CD4-positive, alpha-beta T cell (primary cell): ENCODE measurements at places on chromosomes 3 and 15. TPM values are rescaled to one million over a fixed set of nuclear protein-coding genes. Genes with fewer than 3 reads are reported as not detected.
A peak's percentile ranks its signal among the peaks of the same experiment; 100 is the strongest.

DNA sequence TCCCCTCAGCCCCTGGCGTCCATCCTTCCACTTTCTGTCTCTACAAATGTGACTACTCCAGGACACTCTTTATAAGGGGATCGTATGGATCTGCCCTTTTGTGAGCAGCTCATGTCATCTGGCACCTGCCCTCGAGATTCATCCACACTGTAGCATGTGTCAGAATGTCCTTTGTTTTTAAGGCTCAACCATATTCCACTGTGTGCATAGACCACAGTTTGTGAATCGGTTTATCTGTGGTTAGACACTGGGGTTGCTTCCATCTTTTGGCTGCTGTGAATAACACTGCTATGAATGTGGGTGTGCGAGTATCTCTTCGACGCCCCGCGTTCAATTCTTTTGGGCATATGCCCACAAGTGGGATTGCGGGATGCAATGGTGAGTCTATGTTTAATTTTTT, 167.9 kb downstream of the NUP210 start:
- H3K36me3 ChIP-seq, result no peaks in the 10 kb centered on the region
- H3K27me3 ChIP-seq, result peaks cover 3% of the 10 kb centered on the region
- no peak overlapping the region for H3K27ac ChIP-seq
- no peak overlapping the region for H3K4me3 ChIP-seq
- H3K4me1 ChIP-seq, result no peaks in the 10 kb centered on the region

- no peaks in the 10 kb centered on the region for H3K27me3 ChIP-seq
- DNase-seq, result no peak
- no peaks in the 10 kb centered on the region for H3K4me1 ChIP-seq
- H3K27ac ChIP-seq, result no peak overlapping the region
- H3K36me3 ChIP-seq, result no peaks in the 10 kb centered on the region
Observed at GRCh38 chr15:94526071-94526689, 294.8 kb downstream of the MCTP2 start.

The SAXO2 gene
- total RNA-seq, result 11.1 TPM

- no peak for DNase-seq
- H3K4me3 ChIP-seq, result no peak overlapping the region
- no peaks in the 10 kb centered on the region for H3K36me3 ChIP-seq
- H3K27me3 ChIP-seq, result no peaks in the 10 kb centered on the region
Observed at GRCh38 chr15:25178835-25179672, 224.3 kb downstream of the SNRPN start.

The LRCH3 gene
- 31.5 TPM for total RNA-seq

- H3K4me1 ChIP-seq, result no peaks in the 10 kb centered on the region
- DNase-seq, result peak; percentile 16
- H3K4me3 ChIP-seq, result no peak overlapping the region
- no peaks in the 10 kb centered on the region for H3K36me3 ChIP-seq
- H3K27me3 ChIP-seq, result no peaks in the 10 kb centered on the region
Observed at GRCh38 chr3:167406876-167407492, 26.9 kb upstream of the ZBBX start.

The CTXN2 gene
- total RNA-seq, result not detected

- no peaks in the 10 kb centered on the region for H3K36me3 ChIP-seq
- H3K4me1 ChIP-seq, result no peaks in the 10 kb centered on the region
- H3K27me3 ChIP-seq, result no peaks in the 10 kb centered on the region
- DNase-seq, result no peak
- no peak overlapping the region for H3K27ac ChIP-seq
Observed at GRCh38 chr3:5293207-5293606, 105.7 kb downstream of the EDEM1 start.

DNA sequence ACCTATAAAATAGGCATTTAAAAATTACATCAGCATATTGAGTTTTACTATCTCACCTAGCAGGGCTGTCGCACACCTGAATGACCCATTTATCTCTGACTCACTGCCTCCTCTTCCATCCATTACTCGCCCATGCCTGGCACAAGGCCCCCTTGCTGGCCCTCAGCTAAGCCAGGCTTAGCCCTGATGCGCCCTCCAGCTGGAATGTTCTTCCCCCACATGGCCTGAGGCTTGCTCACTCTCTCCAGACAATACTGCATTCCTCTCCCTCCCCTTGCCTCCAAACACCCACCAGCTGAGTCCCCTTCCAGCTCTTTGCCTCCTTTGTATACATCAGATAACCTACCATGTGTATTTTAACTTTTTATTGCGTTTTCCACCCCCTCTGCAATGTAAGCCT, 7.2 kb downstream of the SH3BP5 start:
- no peak for DNase-seq
- no peaks in the 10 kb centered on the region for H3K27me3 ChIP-seq
- peaks cover 59% of the 10 kb centered on the region for H3K36me3 ChIP-seq
- peaks cover 87% of the 10 kb centered on the region for H3K4me1 ChIP-seq
- no peak overlapping the region for H3K4me3 ChIP-seq
- H3K27ac ChIP-seq, result no peak overlapping the region

- H3K27me3 ChIP-seq, result peaks cover 5% of the 10 kb centered on the region
- H3K4me1 ChIP-seq, result peaks cover 58% of the 10 kb centered on the region
- H3K4me3 ChIP-seq, result no peak overlapping the region
- H3K27ac ChIP-seq, result no peak overlapping the region
- DNase-seq, result no peak
Observed at GRCh38 chr3:129602730-129603560, 3.5 kb downstream of the PLXND1 start.

- no peaks in the 10 kb centered on the region for H3K27me3 ChIP-seq
- H3K4me1 ChIP-seq, result no peaks in the 10 kb centered on the region
- DNase-seq, result no peak
- no peak overlapping the region for H3K27ac ChIP-seq
- H3K4me3 ChIP-seq, result no peak overlapping the region
- no peaks in the 10 kb centered on the region for H3K36me3 ChIP-seq
Observed at GRCh38 chr15:77514641-77515402, 94.1 kb downstream of the HMG20A start.

GRCh38 chr15:88791637-88792036, 11.6 kb upstream of the ACAN start:
- peaks cover 42% of the 10 kb centered on the region for H3K27me3 ChIP-seq
- no peak overlapping the region for H3K27ac ChIP-seq
- no peaks in the 10 kb centered on the region for H3K36me3 ChIP-seq
- no peaks in the 10 kb centered on the region for H3K4me1 ChIP-seq
- H3K4me3 ChIP-seq, result no peak overlapping the region
- no peak for DNase-seq

- no peak overlapping the region for H3K4me3 ChIP-seq
- peaks cover 41% of the 10 kb centered on the region for H3K4me1 ChIP-seq
Observed at GRCh38 chr3:53104762-53105161, 25.5 kb downstream of the RFT1 start.

DNA sequence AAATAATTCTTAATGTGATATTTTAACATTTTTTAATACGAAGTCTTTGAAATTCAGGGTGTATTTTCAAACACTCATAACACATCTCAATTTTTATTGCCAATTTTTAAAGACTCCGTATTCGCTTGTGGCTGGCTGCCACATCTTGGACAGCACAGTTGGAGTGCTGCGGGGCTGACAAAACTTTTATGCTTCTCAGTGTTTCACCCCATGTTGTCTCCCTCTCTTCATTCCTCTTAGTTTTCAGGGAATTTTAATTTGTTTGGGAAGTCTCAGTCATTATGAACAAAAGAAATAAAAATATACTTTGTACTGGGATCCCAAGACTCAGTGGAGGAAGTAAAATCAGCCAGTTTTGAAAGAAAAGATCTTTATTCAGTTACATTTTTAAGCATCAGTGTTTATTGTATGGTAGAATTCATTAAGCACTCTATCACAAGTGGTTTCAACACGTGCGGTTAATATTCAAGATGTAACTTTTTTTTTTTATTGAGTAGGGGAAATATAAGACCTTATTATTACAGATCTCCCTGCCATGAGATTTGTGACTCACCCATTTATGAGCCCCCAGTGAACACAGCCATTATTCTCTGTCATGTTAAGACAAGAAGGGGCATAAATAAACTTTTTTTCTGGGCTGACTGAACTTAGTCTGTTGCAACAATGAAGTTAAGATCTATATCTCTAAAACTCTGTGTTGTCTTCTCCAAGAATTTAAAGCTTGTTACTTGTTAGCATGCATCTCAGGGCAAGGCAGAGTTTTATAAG, 26.8 kb downstream of the KAT2B start:
- no peak overlapping the region for H3K27ac ChIP-seq
- peaks cover 22% of the 10 kb centered on the region for H3K4me1 ChIP-seq
- no peak for DNase-seq
- peaks cover 15% of the 10 kb centered on the region for H3K36me3 ChIP-seq

The PODXL2 gene
- 4.2 TPM for total RNA-seq

The RLBP1 gene
- total RNA-seq, result not detected

The MASP1 gene
- not detected for total RNA-seq

DNA sequence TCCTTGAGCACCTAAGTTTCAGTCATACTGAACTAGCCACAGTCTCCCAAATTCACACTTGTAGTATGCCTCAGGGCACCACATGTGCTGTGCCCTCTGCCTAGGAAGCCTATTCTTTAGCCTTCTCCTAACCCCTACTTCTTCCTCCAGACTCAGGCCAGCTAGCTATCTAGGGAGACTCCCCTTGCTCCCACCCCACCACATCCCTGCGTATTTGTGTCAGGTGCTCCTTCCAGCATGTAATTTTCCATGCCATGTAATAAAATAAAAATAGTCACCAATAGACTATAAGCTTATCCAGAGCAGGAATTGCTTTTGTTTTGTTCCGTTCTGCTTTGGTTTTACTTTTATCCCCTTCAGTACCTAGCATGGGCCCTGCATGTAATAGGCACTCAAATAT, 14.9 kb upstream of the GJD2 start:
- no peak overlapping the region for H3K27ac ChIP-seq
- H3K4me3 ChIP-seq, result no peak overlapping the region
- H3K36me3 ChIP-seq, result no peaks in the 10 kb centered on the region
- H3K4me1 ChIP-seq, result no peaks in the 10 kb centered on the region
- no peak for DNase-seq

The C3orf49 gene
- total RNA-seq, result not detected

DNA sequence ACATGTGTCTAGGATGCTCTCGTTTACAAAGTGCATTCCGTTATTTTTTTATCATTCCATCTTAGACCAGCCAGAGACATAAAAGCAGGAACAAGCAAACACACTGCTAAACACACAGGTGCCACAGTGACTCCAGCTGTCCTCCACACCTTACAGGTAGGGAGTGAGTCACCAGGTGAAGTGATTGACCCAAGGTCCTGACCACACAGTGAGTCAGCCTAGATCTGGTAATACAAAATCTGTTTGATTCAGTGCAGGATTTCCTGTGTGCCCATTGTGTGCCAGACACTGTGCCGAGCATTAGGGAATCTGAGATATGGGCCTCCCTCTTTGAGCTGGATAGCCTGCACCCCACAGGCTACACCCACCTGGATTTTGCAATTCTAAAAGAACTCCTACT, 16.7 kb upstream of the BFSP2 start:
- H3K4me3 ChIP-seq, result no peak overlapping the region
- DNase-seq, result no peak
- H3K27me3 ChIP-seq, result peaks cover 2% of the 10 kb centered on the region
- no peaks in the 10 kb centered on the region for H3K36me3 ChIP-seq

The WDR72 gene
- not detected for total RNA-seq

DNA sequence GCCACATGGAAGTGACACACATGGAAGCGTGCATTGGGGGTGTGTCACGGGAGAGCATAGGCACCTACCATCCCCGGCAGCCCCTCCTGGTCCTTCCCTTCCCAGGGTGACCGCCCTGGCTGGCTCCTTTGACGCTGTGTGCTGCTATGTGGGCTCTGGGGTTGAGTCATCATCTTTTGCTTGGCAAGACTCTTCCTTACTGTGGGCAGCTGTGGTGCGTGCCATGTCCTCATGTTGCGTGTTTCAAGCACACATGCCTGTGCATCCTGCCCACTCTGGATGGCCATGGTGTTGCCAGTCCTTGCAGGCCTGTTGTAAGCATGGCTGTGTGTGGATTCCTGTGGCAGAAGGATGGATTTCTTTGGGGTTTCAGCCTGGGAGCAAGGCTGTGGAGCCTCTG, 14.0 kb downstream of the PLXNA1 start:
- no peak overlapping the region for H3K27ac ChIP-seq
- H3K4me1 ChIP-seq, result no peaks in the 10 kb centered on the region
- no peaks in the 10 kb centered on the region for H3K36me3 ChIP-seq
- no peak for DNase-seq
- H3K4me3 ChIP-seq, result no peak overlapping the region

DNA sequence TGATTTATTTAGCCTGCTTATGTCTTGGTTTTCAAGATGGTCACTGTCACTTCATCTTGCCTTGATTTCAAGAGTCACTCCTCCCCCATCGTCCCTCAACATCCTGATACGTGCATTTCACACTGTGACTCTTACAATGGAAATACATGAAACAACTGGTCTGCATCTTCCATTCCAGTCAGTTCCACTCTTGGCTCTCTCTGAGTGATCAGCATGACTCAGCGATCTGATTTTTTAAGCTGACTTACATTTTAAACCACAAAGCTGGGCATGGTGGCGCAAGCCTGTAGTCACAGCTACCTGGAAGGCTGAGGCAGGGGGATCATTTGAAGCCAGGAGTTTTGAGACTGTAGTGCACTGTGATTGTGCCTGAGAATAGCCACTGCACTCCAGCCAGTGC, 271.2 kb upstream of the ROPN1 start:
- H3K36me3 ChIP-seq, result no peaks in the 10 kb centered on the region
- H3K27ac ChIP-seq, result no peak overlapping the region
- no peaks in the 10 kb centered on the region for H3K4me1 ChIP-seq
- no peak for DNase-seq

- H3K4me1 ChIP-seq, result no peaks in the 10 kb centered on the region
- no peak overlapping the region for H3K27ac ChIP-seq
- H3K36me3 ChIP-seq, result no peaks in the 10 kb centered on the region
- no peaks in the 10 kb centered on the region for H3K27me3 ChIP-seq
- DNase-seq, result no peak
Observed at GRCh38 chr15:57611938-57612337, 20.2 kb downstream of the MYZAP start.

The GUCA1C gene
- total RNA-seq, result not detected

The CYP11A1 gene
- not detected for total RNA-seq

DNA sequence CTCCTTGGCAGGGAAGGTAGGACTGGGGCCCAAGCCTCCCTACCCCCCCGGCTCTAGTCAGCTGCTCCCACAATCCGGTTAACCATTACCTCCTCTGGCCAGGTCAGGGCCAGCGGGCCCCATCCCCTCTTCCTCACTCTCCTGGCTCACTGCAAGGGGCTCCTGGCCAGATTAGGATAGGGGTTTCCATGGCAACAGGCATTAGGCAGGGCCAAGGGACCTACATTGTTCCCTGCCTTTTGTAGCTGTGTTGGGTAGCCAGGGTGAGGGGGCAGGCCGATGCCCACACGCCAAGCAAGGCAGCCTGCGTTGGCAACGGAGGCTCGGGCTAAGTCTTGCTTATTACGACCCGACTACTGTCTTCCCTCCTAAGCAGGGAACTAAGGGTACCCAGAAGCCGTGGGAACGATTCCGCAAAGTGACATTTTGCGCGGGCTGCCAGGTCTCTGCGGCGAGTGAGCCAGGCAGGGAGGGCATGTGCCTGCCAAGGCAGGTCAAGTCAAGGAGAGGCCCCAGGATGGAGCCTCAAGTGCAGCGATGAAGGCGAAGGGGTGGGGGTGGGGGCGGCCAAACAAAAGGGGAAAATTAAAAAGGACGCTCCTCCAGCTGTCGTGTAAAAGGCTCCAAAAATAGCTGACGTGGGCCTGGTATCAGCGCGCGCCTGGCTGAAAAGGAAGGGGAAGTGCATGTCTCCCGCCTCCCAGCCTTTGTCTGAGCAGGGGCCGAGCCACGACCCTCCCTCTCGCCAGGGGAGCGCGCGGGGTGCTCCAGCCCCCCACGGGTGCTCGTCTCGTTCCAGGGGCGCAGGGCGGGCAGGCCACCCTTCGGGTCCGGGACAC, 919 bp downstream of the IDH2 start:
- H3K4me1 ChIP-seq, result peaks cover 55% of the 10 kb centered on the region
- peak; percentile 67 for DNase-seq
- H3K27ac ChIP-seq, result peak overlapping the region; percentile 86
- no peaks in the 10 kb centered on the region for H3K36me3 ChIP-seq
- H3K4me3 ChIP-seq, result peak overlapping the region; percentile 75

The CELSR3 gene
- total RNA-seq, result 5.0 TPM

The CLDN16 gene
- total RNA-seq, result not detected
